ENCODE measurements at places on chromosomes 5 and 9.

DNA sequence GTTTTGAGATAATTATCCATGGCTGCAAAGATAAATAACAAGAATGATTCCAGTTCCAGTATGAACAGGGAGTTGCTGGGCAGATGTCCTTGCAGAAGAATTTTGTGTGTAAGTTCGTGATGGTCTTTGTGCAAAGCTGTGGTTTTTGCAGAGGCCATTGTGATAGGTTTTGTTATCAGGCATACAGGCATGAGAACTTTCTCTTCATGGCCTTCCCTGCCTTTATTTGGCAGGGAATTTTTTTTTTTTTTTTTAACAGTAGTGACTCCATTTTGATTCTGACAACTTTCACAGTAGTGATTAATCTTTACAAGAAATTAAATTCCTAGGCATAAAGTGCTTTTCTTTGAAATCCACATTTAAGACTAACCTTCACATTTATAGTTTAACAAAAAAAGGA is 1999.5 kb upstream of the CDH6 start:
- no peak for DNase-seq

DNA sequence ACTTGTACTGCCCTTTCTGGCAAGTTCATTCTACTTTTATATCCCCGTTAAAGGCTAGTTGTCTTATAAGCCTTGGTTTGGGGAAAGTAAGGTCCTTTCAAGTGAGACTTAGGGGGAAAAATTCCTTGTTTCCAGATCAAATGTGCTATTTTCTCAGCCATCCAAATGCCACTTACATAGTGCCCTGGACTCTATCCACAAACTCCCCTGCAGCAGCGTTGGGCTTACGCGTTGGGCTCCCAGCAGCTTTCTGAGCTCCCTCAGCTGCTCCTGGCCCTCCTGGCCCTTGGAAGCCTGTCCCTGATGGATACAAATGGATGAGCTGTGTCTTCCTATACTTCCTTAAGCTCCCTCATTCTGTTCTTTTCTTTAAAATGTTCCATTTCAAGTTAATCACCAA is 279.2 kb upstream of the PANK3 start:
- no peak for DNase-seq

DNA sequence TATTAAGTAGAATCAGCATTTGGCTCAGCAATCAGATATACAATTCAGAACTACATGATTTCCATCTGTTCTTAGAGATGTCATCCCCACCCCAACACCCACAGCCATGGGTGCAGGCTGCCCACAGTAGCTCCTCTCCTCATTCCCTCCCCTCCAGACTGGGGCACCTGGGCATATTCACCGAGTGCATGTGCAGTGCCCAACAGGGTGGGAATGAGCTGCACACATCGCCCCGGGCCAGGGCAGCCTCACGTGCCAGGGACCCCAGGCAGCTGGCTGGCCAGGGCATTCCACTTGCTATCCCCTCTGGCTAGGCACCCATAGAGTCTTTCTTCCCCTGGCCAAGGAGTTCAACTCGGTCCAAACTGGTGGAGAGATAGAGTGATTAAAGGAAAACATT is 461.9 kb upstream of the NUDT12 start:
- no peak for DNase-seq

GRCh38 chr5:145056800-145057199 is 778.3 kb downstream of the PRELID2 start:
- DNase-seq, result no peak

- DNase-seq, result no peak
Measured at GRCh38 chr9:19769213-19769612, 19.6 kb downstream of the SLC24A2 start.

GRCh38 chr5:19885040-19885824 is 102.8 kb downstream of the CDH18 start:
- DNase-seq, result no peak

DNA sequence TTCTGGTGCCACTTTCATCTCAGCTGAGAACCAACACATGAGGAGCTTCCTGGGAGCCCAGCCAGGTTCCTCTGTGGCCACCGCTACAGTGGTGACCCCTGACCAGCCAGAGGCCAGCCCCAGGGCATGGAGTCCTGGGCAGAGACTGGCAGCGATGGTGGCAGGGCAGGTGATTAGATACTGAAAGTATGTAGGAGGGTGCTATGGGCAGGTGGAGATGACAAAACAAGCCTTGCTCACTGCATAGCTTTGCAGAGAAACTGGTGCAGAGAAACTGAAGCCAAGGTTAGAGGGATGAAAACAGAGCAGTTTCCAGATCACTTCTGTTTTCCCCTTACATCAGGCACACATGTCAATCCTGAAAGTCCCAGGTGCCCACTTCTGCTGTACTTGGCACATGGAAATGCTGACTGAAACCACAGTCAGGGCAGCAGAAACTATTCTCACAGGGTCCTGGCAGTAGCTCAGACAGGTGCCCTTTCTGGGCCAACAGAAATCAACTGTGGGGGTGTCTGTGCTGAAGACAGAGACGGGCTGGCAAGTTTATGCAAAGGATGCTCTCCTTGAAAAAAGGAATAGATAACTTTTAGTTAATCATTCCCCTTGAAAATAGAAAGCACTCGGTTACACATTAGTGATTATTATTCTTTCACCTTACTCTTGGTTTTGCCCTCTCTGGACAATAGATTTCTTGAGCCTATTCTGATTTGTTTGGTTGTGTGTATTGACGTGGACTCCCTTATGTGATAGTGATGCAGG is 90.3 kb downstream of the ANKRD55 start:
- DNase-seq, result no peak

DNA sequence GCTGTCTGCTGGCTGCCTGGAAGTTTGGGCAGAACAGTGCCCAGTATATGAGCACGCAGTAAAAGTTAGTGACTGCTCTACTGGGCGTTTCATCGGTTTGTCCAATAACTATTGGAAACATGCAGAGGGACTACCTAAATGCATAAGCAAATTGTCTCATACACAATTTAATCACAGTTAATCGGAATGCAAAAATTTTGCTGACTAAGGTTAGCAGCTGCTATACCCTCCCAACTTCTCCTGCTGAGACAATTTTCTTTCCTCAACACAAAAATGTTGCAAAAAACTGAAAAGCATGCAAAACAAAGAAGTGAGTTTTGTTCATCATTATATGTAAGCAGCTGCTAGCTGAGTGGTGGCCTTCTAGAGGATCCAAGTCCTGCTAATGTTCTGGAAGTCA is 327.5 kb downstream of the SEMA5A start:
- no peak for DNase-seq

GRCh38 chr5:135264451-135265440 is 134.3 kb downstream of the MACROH2A1 start:
- DNase-seq, result no peak

GRCh38 chr9:109886041-109886440 is 106.0 kb downstream of the PALM2AKAP2 start:
- DNase-seq, result no peak

DNA sequence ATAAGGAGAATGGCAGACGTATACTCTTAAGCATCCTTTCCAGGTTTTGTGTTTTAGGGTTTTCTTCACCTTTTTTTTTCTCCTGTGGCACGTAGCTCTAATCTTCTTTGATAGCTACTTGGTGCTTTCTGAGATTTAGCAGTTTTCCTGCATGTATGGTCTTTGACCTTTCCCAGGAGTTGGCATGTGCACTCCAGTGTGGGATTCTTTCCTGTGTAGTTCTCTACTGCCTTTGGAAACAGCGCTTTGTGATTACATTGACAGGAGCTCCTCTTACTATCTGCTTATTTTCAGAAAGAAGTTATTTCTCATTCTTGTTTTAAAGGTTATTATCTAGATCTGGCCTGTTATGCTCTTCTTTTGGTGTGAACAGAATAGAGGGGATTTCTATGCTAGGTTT is 65.5 kb downstream of the UNC13B start:
- DNase-seq, result no peak

GRCh38 chr5:60323596-60323995 is 376.4 kb downstream of the DEPDC1B start:
- no peak for DNase-seq

DNA sequence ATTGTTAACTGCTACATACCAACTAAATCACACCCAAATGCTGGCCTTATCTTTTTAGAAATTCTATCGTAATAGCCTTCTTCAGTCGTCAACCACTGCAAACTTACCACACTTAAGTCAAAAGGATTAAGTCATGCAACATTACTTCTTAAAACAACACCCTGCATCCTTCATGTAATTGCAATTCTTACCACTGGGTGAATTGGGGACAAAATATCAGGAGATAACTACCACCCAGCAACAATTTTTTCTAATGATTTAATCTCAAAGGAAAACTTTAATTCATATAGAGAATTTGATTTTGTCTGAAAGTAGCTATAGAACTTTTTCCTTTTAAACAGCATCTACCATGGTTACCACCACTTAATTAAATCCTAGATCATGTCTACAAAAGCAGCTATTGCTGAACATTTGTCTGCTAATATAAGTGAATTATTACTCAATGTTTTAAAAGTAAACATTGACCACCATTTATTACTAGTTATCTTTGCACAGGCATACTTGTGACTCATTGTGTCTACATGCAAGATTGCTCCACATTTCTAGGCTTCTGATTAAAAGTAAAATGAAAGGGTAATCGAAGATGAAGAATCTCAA is 10.5 kb downstream of the MLLT3 start:
- no peak for DNase-seq

GRCh38 chr9:114432323-114433067 is 44.7 kb upstream of the AKNA start:
- no peak for DNase-seq

GRCh38 chr9:37192803-37193202 is 72.4 kb downstream of the ZCCHC7 start:
- DNase-seq, result no peak

DNA sequence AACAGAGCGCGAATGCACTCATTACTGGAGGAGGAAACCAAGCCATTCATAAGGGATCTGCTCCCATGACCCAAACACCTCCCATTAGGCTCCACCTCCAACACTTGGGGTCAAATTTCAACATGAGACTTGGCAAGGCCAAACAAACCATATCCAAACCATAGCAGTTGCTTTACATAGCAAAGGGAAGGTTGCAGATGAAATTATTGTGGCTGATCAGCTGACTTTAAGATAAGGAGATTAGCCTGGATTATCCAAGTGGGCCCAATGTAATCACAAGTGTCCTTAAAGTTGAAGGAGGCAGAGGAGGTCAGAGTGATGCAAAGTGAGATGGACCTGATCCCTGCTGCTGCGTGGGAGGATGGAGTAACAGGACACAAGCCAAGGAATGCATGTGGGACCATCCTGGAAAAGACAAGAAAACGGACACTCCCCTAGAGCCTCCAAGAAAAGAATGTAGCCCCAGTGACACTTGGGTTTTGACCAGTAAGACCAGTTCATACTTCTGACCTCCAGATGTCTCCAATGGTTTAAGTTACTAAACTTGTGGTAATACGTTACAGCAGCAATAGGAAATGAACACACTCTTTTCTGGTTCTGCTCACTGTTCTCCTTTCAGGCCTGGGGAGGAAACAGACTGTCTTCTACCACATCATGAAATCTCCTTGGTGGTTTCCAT is 167.3 kb downstream of the GNAQ start:
- no peak for DNase-seq

Data from stimulated activated CD8-positive, alpha-beta memory T cell treated with anti-CD3 and anti-CD28 coated beads, Interleukin-4, amount 100 ng/mL, for 24 hours (primary cell).